HT1080 (cell line): ENCODE measurements at places on chromosomes 5 and 9. TPM values are rescaled to one million over a fixed set of nuclear protein-coding genes. Genes with fewer than 3 reads are reported as not detected.

Gene STC2
- 39.2 and 48.6 TPM in 2 replicates for total RNA-seq

Gene IRX2
- total RNA-seq: 10.8 and 11.4 TPM in 2 replicates

Gene LEAP2
- 0.21 and 0.77 TPM in 2 replicates for total RNA-seq

Gene AK3
- total RNA-seq: 55.9 and 88.8 TPM in 2 replicates

Gene ABO
- total RNA-seq: not detected in 2 replicates

Gene PCDHA12
- not detected in 2 replicates for total RNA-seq

Gene PDE6A
- not detected in 2 replicates for total RNA-seq

Gene C5orf63
- total RNA-seq: 0.37 and 1.9 TPM in 2 replicates

Gene CDH6
- not detected in 2 replicates for total RNA-seq

Gene IFNE
- 0.43 and 0.94 TPM in 2 replicates for total RNA-seq

Gene PIK3R1
- 12.6 and 14.0 TPM in 2 replicates for total RNA-seq

Gene IL13
- total RNA-seq: not detected in 2 replicates

Gene PCDHB10
- total RNA-seq: 0.11 TPM in 1 of 2 replicates, not detected in the other

DNA sequence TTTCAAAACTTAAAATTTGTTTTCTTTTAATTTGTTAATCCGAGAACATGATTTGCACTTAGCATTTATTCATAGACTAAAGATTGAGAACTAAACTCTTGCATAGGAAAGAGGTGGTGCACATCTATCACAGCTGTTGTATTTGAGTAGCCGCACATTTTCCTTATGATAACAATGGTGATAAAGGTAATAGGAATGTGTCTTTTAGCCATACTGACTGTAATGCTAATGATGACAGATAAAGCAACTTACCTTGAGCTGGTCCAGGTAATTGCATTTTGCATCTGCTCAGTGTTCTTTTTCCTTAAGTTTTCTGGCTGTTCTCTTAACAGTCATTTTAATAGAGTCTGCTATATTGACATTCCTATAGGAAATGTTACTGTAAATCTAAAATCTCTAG, 19.0 kb downstream of the PHAX start:
- DNase-seq: no peak

DNA sequence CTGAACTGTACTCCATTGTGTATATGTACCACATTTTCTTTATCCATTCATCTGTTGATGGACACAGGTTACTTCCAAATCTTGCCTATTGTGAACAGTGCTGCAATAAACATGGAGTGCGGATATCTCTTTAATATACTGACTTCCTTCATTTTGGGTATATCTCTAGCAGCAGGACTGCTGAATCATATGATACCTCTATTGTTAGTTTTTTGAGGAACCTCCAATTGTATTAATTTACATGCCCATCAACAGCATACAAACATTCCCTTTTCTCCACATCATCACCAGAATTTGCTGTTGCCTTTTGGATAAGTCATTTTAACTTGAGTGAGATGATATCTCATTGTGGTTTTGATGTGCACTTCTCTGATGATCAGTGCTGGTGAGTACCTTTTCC, 81.8 kb upstream of the FAM120A start:
- DNase-seq: no peak

GRCh38 chr9:100372648-100373047, 19.9 kb upstream of the TEX10 start:
- DNase-seq: no peak

- DNase-seq: no peak
Observed at GRCh38 chr5:24720743-24721142, 76.0 kb upstream of the CDH10 start.

DNA sequence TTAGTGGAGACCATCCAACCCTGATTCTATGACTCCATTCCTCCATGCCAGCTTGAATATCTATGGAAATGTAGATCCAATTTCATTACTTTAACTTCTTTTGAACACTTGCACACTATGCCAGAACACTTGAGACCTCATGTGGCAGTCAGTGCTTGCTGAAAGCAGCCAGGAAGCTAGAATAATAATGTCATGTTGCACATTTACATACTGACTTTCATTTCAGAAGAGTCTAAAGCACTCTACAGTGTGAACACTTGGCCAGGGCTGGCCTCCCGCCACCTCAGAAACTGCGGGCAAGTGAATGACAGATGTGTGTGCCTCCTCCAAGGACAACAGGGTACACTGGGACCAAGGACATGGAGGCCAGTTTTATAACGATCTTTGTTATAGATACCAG, 97.3 kb downstream of the SLF1 start:
- no peak for DNase-seq

GRCh38 chr5:132662925-132663770, 5.2 kb downstream of the IL13 start:
- no peak for DNase-seq

- DNase-seq: peak; percentile 29
Observed at GRCh38 chr5:57493034-57493433, 10.4 kb upstream of the ACTBL2 start.

DNA sequence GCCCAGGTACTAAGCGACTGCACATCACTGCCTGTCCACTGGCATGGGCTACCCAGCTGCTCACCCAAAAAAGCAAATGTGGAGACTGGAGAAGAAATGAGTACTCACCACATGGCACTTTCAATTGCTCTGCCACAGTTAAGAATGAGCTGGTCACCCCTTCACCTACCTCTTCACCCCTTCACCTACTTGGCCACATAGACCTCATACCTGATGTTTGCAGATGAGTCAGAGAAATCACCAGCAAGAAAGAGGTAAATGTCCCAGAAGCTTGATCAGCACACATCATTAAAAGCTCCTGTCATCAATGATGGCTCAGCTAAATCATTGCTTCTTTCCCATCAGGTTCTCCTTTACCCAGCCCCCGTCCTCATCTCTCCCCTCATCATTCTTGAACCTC, 7.6 kb upstream of the PRUNE2 start:
- no peak for DNase-seq

DNA sequence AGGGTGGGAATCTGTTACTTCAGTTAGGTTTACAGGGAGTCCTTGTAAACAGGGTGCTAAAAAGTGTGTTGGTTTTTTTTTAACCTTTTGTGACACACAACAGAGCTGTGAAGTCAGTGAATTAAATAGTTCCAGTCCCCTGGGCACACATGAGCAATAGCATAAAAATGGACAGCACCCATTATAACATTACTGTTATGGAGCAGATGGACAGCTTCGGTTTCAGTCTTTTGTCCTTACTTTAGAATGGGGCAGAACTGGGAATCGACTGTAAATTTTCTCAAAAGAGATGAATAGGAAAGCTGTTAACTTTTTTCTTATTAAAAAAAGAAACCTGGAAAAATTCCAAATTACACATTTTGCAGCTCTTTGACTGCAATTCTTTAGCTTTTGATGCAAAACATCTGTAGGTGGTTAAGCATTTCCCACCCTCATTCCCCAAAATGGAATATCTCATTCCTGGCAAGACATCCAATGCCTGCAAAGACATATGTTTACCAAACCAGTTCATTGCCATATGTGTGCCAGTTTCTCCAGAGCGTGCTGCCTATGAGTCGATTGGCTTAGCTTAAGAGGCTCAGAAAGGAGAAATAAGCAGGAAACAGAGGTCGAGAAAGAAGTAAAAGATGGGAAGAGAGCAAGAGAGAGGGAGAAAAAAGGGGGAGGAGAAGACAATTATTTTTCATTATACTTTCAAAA, 212.3 kb upstream of the TMEM161B start:
- DNase-seq: no peak

- DNase-seq: peak; percentile 55
Observed at GRCh38 chr5:92613546-92613945, 967.5 kb downstream of the NR2F1-AS1 start.

- peak; percentile 100 for DNase-seq
Observed at GRCh38 chr5:33440482-33441240, at the start of gene TARS1. Gene TARS1 (plus strand): TSS chr5:33440965. CDS start chr5:33441087, 122 bp downstream.

- no peak for DNase-seq
Observed at GRCh38 chr9:99577351-99577750, 244.3 kb upstream of the NR4A3 start.

DNA sequence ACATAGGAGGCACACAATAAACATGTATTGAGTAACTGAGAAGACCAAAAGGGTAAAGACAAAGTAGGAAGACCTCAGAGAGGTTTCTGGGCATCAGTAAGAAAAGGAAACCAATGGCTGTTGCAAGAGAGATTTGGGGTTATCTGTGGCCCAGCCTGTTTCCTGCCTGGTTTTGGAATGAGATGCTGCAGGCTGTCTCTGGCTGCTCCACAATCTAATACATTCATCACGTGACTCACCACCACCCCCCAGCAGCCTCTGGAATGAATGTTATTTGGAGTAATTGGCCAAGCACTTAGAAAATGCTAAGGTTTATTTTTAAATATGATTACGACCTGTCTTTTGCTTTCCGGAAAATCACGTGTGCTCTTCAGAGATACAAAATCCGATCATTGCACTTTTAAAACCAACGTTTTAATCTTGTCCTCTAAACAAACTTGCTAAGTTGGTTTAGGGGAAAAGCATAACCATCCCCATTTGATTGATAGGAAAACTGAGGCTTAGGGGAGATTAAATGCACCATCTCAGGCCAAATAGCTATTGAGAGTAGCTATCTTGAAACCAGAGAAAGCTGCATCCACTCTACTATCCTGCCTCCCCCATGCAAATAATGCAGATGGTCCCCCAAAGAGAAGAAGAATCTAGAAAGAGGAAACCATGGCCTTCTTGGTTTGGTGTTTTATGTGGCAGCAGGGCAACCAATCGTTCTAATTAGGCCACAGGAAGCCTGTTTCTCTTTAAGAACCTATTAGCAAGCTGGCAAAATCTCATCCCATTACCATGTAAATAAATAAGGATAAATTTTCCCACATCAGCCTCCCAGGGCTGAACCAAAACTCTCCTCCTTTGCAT, 151.8 kb upstream of the ADRA1B start:
- peak; percentile 47 for DNase-seq

GRCh38 chr9:115207003-115207836, 89.3 kb upstream of the TNC start:
- no peak for DNase-seq

- DNase-seq: no peak
Observed at GRCh38 chr9:18397076-18397475, 76.9 kb upstream of the ADAMTSL1 start.
